ENCODE measurements at places on chromosomes 4 and X.

- DNase-seq = no peak
Observed at GRCh38 chr4:23022032-23022431, 329.3 kb downstream of the GBA3 start.

- DNase-seq = no peak
Observed at GRCh38 chrX:82742351-82742750, 765.7 kb upstream of the POU3F4 start.

GRCh38 chr4:30879855-30880598 is 159.9 kb downstream of the PCDH7 start:
- no peak for DNase-seq

DNA sequence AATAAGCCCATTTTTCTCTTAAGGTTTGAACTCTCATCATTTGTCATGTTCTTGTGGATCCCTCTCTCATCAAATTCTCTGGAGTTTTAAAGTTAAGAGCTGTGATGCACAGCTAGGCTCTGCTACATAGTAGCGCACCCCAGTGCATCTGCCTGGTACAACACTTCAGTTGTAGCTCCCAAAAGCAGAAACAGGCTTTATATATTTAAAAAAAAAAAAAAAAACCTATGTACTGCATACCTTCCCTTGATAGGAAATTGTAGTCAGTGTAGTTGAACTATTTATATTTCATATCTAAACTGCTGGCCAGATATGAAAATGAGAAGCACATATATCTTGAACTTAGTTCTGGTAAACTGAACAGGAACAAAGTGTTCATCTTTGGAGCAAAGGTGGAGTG is 131.4 kb downstream of the KLHL13 start:
- no peak for DNase-seq

- DNase-seq = no peak
Observed at GRCh38 chr4:106478152-106478551, 109.6 kb upstream of the GIMD1 start.

DNA sequence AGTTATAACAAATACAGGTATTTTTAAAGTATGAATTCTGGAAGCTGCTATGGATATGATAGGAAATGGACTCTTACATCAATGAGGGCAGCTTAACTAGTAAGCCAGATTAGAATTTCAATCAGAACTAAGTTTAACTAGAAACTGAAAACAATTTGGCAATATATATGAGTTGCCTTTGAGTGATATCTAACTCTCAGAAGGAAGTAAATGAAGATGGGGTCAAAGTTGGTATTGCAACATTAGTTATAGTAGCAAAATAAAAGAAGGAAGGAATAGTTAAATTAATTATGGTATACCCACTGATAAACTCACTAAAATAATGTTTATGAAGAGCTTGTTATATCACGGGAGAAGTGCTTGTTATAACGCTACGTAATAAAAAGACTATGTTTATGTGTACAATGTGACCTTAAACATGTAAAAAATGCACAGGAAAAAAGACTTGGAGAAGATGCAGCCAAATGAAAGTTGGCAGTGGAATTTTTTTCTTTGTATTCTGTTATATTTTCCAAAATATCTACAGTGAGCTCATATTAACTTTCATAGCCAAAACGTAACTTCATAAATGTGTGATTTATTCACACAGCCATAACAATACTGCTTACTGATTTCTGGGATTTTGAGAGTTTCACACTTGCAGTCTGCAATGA is 34.5 kb downstream of the PHKA2 start:
- no peak for DNase-seq

- DNase-seq = peak; percentile 62
Observed at GRCh38 chr4:183098019-183098722, 886 bp upstream of the WWC2 start.

DNA sequence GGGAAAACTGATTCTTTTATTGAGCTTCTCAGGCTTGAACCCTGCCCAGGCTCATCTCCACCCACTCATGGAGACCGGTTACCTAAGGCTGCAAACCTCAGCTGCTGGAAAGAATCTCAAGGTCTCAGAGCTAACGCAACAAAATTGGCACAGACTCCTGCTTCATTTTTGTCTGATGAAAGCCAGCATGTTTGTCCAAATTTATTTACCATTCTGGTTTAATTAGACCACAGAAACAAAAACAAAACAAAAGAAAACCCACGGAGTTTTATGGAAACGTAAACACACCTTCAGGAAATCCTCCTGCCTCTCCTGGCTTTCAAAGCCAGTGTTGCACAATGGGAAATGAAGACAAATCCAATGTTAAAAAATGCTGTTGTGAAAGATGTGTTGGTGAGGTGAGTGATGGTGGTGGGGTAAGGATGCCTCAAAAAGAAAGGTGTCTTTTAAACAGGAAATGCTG is 56.4 kb upstream of the PDLIM3 start:
- DNase-seq = no peak

DNA sequence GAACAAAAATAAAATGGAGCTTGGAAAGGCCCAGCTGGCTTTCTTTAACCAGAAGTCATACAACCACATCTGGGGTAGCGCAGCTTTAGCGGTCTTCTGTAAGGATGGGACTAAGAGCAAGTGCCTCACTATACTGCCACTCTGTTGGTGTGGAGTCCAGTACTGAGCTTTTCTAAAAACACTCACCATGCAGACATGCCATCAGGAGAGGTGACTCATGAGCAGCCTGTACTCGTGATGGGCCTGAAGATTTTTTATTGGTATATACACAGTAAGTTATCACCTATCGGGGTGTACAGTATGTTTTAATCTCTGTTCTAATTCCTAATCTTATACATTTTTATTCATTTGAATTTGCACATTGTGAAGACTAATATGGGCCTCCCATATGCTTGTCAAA is 9.6 kb downstream of the PPP3CA start:
- no peak for DNase-seq

- DNase-seq = no peak
Observed at GRCh38 chr4:163537114-163537513, 42.6 kb downstream of the TMA16 start.

- DNase-seq = no peak
Observed at GRCh38 chr4:25792200-25792791, 70.5 kb downstream of the SEL1L3 start.

DNA sequence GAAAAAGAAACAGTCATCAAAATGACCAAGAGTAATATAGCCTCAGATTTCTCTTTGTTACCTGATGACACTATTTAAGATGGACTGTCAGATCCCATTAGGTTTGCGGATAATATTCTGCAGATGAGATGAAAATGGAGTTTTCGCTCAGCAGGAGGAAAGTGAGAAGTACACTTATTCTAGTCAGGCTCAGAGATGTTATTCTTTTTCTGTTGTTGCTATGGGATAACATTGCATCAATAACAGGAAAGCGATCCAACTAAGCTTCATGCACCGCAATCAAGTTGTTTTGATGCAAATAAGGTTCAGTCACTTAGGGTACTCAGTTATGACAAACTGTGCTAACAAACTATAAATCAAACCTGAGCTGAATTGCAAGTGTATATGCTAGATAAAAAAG is 415.0 kb downstream of the CCSER1 start:
- DNase-seq = no peak

DNA sequence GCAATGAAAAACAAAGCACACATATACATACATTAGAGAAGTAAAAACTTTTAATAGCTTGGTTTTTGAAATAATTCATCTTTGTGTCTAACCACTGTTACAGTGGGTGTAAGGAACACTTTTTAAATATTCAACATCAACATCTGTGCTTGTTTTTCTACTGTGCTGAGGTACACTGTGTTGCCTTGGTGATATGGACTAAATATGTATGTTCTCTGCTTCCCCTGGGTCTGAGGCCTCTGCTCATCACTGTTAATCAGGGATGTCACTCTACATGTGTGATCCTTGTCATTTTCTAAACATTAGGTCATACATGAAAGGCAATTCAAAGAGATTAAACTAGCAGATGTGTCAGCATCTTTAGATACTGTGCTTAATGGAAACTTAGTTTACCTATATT is 10.9 kb downstream of the MCTS1 start:
- DNase-seq = no peak

DNA sequence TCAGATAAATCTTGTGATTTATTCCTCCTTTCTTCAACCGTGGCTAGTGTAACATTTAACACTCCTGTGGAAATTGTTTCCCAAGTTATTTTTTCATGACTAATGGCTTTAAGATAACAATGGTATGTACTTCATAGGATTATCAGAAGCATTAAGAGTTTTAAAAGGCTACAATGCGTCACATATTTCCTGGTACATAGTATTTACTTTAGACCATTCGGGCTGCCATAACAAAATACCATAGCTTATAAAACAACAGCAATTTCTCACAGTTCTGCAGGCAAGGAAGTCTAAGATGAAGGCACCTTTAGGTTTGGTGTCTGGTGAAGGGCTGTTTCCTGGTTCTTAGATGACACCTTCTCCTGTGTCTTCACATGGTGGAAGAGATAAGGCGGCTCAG is 158.6 kb downstream of the PAPSS1 start:
- no peak for DNase-seq

- no peak for DNase-seq
Observed at GRCh38 chrX:2875136-2875481, 46.4 kb downstream of the GYG2 start.

DNA sequence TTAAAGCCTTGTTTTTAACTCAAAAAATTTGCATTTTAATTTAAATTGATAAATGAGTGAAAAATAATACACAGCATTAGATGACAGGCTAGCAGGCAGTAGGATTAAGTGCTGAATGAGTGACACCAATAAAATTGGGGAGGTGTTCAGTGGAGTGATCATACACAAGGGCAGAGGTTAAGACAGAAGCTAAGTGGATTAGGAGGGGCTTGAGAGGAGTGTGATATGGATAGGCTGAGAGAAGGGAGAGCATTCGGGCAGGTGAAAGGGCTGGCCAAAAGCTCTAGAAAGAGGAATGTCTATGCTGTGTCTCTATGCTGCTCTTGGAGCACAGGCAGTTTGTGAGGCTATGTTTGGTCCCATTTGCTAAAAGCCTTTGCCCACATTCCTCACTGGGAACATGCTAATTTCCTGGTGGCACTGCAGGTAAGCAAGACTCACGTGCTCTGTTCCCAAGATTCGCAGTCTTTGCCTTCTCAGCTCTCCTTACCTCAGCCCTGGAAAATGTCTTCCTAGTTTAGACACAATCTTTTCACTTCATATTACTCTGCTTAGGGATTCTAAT is 52.8 kb upstream of the CCSER1 start:
- no peak for DNase-seq

DNA sequence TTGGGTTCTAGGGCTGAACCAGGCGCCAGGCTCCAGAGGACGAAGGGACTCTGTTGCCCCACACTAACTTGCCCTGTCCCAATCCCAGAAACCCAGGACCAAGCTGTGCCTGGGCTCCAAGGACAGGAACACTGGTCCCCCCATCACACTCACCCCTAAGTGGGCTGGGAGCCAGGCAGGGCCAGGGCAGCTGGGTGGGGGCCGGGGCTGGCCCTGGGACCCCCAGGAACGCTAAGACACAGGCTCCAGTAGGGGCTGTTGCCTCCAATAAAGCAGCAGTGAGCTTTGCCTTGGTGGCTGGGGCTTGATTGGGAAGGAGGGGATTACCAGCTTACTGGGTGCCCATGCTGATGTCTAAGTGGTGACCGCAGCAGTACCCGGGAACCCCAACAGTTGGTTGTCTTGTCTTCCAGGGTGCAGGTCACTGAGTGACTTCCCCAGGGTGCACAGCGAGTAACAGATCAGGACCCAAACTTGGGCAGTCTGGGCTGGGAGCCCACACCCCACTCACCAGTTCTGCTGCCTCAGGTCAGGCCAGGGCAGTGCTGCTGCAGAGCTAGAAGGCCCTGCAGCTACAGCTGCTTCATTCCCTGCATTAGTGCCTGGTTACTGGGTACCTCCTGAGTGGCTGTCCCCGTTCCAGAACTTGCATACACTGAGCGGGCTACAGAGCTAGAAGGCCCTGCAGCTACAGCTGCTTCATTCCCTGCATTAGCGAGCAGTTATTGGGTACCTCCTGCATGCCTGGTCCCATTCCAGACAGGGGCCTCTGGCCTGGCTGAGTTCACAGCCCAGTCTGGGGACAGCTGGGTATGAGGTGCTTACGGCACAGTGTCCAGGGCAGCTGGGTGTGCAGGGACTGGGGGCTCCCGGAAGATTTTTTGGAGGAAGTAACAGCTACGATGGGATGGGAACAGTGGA is 9.4 kb upstream of the ADD1 start:
- no peak for DNase-seq

- DNase-seq = no peak
Observed at GRCh38 chr4:30667919-30668318, 52.2 kb upstream of the PCDH7 start.

- no peak for DNase-seq
Observed at GRCh38 chr4:40585201-40585799, 44.4 kb downstream of the RBM47 start.

DNA sequence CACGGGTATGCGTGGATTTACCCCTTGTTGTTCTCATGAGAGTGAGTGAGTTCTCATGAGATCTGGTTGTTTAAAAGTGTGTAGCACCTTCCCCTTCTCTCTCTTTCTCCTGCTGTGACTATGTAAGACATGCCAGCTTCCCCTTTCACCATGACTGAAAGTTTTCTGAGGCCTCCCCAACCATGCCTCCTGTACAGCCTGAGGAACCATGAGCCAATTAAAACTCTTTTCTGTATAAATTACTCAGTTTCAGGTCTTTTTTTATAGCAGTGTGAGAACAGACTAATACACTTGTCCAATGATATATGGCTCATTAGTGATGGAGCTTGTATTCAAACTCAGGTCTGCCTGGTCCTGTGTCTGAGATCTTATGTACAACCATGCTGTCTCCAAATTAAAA is 28.5 kb upstream of the RTL3 start:
- DNase-seq = no peak

GRCh38 chrX:13253223-13253622 is 66.6 kb downstream of the ATXN3L start:
- DNase-seq = no peak

DNA sequence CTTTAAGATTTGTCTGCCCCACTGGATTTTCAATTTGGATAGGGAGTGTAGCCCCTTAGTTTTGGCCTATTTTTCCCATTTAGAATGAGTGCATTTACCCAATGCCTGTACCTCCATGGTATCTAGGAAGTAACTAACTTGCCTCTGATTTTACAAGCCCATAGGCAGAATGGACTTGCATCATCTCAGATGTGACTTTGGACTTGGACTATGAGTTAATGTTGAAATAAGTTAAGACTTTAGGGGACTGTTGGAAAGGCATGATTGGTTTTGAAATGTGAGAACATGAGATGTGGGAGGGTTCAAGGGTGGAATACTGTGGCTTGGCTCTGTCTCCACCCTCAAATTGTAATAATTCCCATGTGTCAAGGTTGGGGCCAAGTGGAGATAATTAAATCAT is 2480.2 kb downstream of the PCDH7 start:
- no peak for DNase-seq

DNA sequence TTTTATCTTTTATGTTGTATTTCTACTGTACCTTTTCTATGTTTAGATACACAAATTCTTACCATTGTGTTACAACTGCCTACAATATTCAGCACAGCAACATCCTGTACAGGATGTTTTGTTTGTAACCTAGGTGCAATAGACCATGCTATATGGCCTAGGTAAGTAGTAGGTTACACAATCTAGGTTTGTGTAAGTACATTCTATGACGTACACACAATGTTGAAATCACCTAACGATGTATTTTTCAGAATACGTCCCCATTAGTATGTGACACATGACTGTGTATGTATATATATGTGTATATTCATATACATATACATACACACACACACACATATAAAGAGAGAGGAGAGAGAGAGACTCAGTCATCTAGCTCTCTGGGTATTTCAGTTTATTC is 103.5 kb downstream of the CLNK start:
- no peak for DNase-seq

- DNase-seq = no peak
Observed at GRCh38 chr4:159747983-159748382, 645.1 kb downstream of the RAPGEF2 start.

Measured in immature natural killer cell (primary cell).